CD4-positive, alpha-beta T cell treated with Interleukin-15 for 4 hours (primary cell): ENCODE measurements at places on chromosomes 1 and 21.

DNA sequence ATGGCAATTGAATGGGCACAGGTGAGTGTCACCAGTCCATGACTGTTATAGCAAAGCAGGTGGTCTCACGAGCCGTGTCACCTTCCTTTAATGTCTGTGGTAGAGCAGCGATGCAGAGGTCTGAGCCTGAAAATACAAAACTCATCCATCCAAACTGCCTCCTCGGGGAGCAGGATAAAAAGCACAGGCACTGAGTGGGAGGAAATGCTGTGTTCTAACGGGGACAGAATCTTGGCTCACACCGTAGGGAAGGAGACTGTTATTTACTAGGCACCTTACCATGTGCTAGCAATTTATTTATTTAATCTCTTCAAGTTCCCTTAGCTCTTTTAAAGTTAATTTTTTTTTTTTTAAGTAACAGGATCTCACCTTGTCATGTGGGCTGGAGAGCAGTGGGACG lies 1.2 kb downstream of the ASCL5 start:
- no peak for DNase-seq

- DNase-seq = peak; percentile 7
These were observed 14.8 kb downstream of the NUCKS1 start for GRCh38 chr1:205735218-205735617.

DNA sequence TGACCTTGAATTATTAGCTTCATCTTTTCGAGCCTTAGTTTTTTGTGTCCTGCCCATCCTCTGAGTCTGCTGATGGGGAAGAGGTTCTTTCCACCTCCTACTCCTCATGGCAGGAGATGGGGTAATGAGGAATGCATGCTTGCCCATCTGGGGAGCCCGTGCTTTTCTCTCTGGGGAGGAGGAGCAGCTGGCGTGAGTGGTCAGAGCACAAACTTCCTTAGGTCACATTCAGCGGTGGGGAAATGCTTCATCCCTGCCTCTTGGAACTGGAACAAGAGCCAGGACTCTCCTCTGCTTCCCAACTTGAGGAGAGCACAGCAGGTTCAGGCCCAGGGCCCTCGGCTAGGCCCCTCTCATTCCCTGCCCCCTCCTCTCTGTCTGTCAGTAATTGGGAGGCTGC lies 155.0 kb downstream of the PCNX2 start:
- no peak for DNase-seq

DNA sequence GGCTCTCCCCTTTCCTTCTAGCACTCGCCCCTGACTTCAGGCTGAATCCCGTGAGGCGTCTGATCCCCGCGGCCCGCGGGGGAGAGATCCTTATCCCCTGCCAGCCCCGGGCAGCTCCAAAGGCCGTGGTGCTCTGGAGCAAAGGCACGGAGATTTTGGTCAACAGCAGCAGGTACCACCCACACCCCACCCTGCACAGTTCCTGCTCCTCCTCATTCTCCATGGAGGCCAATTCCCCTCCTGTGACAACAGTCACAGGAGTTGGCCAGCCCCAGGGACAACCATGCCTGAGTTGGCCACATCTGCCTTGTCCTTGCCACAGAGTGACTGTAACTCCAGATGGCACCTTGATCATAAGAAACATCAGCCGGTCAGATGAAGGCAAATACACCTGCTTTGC lies 20.0 kb downstream of the TMEM81 start:
- DNase-seq = no peak

DNA sequence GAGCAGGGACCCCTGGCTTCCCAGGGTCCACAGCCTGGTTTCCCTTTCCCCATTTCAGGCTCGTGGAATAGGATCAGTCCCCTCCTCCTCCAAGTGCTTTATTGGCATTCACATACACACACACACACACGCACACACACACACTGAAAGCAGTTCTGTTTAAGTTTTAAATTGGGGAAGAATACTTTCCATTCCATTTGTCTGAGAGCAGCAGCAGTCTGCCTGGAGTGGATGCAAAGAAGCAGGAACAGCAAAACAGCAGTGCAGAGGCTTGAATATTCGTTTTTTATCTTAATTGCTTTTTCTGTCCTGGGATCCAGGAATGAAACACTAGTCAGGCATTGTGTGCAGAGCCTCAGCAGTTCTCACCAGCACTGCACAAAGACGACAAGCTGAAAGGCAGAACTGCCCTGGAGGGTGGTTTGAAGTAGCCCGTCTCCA lies 7.1 kb downstream of the CYB561D1 start:
- no peak for DNase-seq

- DNase-seq = no peak
These were observed 1331.7 kb downstream of the MRPL39 start for GRCh38 chr21:24275616-24276015.

DNA sequence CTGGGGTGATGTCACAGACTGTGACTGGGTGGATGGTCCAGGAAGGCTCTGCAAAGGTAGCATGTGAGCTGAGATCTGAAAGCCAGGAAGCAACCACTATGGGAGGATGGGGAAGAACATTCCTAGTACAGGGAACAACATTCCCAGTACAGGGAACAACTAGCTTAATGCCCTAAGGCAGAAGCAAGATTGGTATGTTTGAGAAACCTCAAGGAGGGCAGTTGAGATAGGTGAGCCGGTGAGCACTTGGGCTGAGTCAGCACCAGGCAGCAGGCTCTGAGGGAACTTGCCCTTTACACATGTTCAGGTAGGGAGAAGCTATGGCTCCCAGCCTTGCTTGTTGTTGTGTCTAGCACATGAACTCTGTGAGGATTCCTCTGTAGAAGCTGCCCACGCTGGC lies 24.2 kb upstream of the CACNA1E start:
- no peak for DNase-seq

GRCh38 chr1:117416546-117417125 lies 49.4 kb downstream of the MAN1A2 start:
- DNase-seq = no peak

- DNase-seq = no peak
These were observed 11.7 kb downstream of the CSF1 start for GRCh38 chr1:109922326-109922725.

DNA sequence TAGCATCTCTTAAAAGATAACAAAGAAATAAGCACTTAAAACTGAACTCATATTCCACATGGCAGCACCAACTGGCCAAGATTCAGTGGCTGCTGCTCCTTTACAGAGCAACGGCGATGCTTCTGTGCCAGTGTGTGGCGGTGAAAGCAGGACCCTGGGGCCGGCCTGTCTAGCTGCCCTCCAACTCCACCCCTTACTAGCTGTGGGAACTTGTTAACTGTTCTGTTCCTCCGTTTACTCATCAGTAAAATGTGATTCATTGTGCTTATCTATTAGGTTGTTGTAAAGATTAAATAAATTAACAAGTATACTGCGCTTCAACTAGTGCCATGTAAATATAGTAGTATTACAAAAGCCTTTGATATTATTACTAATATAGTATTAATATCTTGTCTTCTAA lies 133.2 kb downstream of the GDAP2 start:
- no peak for DNase-seq

DNA sequence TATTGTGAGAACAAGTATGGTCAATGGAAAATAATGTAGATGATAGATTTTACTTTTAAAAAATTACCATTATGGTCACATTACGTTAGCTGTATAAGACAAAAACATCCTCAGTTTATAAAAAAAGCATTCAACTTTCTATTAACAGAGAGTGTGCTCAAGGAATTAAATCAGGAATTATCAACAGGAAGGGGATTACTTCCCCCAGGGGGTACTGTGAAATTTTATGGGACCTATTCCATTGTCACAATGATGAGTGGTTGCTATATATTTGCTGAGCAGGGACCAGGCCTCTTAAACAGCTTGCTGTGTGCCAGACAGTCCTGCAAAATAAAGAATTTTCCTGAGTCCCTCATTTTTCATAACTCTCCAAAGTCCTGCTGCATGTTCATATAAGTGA lies 21.2 kb downstream of the JAM2 start:
- no peak for DNase-seq

- DNase-seq = no peak
These were observed 1.2 kb downstream of the ADAM30 start for GRCh38 chr1:119895102-119895501.

DNA sequence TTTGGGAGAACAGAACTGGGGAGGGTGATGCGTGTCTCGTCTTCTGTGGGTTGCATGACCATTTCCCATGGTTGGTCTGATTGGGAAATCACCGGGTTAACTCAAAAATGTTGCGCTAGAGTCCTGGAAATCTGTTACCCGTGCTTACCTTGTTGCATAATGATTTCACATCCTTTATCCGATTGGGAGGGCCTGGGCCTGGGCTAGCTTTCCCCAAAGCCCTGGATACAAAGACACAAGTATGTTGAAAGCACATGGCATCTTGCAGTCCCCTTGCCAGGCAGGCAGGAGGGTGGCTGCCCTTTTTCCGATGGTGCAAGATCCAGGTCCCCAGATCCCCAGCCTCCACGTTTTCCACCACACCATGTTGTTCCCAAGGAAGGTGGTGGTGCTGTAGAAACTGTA lies 582 bp downstream of the TRPM2 start:
- no peak for DNase-seq

DNA sequence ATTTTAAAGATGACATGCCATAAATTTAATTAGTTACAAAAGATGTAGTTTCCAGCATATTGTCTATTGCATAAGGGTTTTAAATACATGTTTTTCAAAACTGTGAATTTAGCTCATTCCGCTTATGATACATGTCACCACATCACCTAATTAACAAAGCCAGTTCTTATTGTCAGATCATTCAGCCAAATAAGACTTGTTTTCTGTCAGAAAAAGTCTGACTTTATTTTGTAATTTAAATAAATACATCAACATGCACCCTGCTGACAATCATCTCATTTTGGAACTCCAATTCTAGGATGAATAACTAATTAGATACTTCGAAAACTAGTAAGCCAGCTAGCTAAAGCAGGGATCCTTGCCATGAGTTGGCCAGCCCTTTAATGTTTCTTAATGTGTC lies 110.9 kb upstream of the APP start:
- DNase-seq = no peak

DNA sequence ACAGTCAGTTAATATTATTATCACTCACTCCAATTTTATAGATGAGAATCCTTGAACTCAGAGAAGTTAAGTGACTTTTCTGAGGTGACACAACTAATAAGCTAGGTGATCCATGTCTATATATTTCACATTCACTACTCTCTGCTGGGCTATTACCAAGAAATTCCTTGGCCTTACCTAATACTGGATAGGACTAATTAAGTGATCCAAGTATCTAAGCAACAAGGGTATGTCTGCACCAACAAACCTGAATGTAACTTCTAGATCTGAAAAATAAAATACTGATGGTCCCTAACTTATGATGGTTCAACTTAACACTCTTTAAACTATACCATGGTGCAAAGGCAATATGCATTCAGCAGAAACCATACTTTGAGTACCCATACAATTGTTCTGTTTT lies 14.8 kb upstream of the CASQ2 start:
- no peak for DNase-seq
